Spinal cord (tissue), 10 donors: ENCODE measurements at places on chromosomes 6 and 20.

DNA sequence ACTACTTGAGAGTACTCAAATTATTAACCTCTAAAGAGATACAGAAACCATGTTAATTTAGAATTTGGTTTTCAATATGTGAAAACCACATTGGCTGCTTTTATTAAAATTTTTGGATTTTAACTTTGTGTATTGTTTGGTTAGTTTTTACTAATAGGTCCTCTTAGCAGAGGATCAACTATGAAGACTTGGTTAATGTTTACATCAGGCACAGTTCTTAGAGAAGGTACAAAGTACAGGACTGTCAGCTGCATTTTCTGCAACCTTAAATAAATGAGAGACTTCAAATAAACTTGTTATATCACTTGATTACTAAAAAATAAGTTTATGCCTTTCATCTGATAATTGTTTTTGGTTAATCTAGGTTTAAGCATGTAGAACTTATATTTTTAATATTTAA lies 89.1 kb downstream of the PHF3 start:
- no peak for DNase-seq

GRCh38 chr6:105066233-105066632 lies 109.3 kb downstream of the LIN28B start:
- no peak for DNase-seq

DNA sequence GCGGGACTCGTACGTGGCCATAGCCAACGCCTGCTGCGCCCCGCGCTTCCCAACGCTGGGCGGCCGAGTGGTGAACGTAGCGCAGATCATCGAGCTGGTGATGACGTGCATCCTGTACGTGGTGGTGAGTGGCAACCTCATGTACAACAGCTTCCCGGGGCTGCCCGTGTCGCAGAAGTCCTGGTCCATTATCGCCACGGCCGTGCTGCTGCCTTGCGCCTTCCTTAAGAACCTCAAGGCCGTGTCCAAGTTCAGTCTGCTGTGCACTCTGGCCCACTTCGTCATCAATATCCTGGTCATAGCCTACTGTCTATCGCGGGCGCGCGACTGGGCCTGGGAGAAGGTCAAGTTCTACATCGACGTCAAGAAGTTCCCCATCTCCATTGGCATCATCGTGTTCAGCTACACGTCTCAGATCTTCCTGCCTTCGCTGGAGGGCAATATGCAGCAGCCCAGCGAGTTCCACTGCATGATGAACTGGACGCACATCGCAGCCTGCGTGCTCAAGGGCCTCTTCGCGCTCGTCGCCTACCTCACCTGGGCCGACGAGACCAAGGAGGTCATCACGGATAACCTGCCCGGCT lies 3.4 kb downstream of the SLC32A1 start:
- DNase-seq: no peak

- no peak for DNase-seq
Observed at GRCh38 chr6:2630359-2630758, 120.4 kb downstream of the MYLK4 start.

DNA sequence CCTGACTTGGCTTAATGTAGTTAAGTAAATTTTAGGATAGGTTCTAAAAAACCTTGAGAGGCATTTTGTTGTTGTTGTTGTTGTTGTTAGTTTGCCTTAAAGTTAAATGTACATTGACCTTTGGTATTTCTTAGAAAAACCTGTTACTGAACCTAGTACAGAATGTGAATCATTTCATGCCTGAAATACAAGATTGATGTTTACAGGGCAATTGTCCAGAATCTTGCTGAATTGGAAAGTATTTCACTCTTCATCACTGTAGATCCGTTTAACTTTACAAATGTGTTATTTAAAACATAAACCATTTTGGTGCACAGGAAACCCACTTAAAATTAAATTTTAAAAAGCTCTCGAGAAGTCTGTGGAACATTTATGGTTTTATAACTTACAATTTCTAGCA lies 75.0 kb downstream of the CEP57L1 start:
- no peak for DNase-seq

DNA sequence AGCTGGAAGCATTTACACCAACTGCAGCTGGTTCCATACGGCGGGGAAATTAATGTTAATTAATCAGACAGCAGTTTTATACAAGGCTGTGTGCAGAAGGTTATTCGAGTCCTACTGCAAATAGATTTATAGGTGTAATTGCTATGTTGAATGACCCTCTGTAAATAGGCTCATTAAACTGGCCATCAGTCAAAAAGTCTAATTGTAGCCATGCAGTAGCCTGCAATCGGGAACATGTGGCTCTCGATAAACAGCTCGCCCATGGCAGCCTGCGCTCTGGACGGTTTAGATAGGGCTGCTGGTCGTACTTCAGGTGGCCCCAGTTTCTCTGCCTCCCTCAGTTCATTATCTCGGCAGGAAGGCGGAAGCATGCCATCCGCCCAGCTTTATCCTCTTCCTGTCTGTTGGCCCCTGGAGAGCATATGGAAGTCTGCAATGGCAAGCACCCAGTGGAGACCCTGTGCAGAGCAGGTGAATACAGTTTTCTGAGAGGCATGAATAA lies 143.2 kb downstream of the MBOAT1 start:
- DNase-seq: no peak
